ENCODE measurements at places on chromosomes 6 and 20.

- DNase-seq = no peak
These were observed 259.6 kb downstream of the TBC1D7 start for GRCh38 chr6:13068586-13069210.

GRCh38 chr6:100466410-100467128, 1.8 kb upstream of the SIM1 start:
- DNase-seq = no peak

DNA sequence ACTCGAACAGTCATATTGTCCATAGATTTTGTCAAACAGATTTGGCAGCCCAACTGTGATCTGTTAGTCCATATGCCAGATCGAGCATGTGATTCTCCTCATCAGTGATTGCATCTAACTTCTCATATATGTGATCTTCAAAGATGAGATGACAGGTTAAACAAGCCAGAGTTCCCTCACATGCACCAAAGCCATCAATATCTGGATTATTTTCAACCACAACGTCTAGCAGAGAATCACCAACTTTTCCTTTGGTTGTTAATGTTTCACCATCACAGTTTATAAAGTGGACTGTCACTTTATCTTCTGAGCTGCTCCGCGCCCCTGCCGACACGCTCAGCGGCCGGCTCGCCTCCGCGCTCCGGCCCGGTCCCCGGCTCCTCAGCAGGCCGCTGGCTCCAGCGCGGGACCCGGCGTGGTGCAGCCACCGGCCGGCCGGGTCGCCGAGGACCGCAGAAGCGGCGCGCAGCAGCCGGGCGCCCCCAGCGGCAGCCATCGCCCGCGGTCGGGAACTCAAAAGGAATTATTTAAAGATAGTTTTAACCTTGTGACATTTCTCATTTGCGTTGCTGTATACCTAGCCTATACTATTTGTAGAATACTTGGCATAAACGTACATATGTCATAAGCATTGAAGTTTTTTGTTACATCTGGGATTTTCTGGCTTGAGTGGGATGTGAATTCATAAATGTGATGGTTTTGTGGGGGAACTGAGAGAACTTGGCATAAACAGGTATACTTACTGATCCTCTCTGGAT, 40.1 kb upstream of the DYNLRB1 start:
- DNase-seq = peak; percentile 7

DNA sequence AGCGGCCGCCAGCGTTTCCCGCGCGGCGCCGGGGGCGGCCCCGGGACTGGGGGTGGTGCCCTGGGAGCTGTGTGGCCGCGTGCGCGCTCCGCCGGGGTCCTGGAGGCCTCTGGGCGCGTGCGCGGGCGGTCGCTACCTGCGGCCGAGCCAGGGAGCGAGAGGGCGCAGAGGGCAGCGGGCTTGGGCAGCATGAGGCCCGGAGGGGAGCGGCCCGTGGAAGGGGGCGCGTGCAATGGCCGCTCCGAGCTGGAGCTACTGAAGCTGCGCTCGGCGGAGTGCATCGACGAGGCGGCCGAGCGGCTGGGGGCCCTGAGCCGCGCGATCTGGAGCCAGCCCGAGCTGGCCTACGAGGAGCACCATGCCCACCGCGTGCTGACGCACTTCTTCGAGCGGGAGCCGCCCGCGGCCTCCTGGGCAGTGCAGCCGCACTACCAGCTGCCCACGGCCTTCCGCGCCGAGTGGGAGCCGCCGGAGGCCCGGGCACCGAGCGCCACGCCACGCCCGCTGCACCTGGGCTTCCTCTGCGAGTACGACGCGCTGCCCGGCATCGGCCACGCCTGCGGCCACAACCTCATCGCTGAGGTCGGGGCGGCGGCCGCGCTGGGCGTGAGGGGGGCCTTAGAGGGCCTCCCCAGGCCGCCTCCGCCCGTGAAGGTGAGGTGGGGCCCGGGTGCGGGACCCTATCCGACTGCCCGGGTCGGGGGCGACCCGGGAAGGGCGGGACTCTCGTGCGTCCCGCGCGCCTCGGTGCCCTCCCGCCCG, at the start of gene PM20D2:
TSS of gene PM20D2 (plus strand) at position 100 of the 762 bp plus-strand sequence. CDS start at position 190, 90 bp downstream.
- DNase-seq = peak; percentile 29

GRCh38 chr20:17972121-17972520, 3.3 kb downstream of the MGME1 start:
- DNase-seq = no peak

GRCh38 chr20:9514461-9515213, at the start of gene LAMP5:
Gene LAMP5, plus strand, starts transcription at chr20:9514590. Its CDS starts 263 bp downstream, at chr20:9514853.
- DNase-seq = no peak

DNA sequence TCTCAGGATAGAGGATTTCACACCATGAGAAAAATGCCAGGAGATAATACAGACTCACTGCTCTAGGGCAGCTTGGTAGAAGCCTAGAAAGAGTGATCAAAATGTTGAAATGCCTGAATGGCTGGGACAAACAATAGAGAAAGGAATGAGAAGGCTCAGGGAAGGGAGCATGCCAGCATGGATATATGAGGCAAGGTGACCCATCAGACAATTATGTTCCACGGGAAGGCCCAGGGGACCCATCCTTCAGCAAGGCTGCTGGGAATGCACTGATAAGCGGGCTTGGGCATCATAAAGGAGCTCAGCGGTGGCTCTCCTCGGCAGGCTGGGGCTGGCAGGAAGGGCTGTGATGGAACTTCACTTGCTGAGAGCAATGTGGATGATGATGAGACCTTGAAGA, 12.2 kb downstream of the HEBP2 start:
- DNase-seq = no peak

DNA sequence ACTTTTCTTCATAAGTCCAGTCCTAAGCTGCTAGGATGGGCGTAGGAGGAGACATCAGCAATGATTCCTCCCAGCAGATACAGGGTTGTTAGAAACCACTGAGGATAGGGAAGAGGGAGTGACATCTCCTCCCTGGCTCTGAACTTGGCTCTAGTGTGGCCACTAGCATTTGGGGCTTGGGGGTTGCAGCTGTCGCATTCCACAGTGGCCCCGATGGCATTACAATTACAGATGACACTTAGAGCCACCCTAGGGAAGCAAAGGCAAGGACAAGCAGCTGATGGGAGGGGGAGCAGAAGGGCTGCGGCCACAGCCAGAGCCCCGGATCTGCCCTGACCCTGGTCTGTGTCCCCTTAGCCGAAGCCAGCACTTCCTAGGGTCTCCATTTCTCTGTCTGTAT, 9.5 kb upstream of the CDKN1A start:
- no peak for DNase-seq

DNA sequence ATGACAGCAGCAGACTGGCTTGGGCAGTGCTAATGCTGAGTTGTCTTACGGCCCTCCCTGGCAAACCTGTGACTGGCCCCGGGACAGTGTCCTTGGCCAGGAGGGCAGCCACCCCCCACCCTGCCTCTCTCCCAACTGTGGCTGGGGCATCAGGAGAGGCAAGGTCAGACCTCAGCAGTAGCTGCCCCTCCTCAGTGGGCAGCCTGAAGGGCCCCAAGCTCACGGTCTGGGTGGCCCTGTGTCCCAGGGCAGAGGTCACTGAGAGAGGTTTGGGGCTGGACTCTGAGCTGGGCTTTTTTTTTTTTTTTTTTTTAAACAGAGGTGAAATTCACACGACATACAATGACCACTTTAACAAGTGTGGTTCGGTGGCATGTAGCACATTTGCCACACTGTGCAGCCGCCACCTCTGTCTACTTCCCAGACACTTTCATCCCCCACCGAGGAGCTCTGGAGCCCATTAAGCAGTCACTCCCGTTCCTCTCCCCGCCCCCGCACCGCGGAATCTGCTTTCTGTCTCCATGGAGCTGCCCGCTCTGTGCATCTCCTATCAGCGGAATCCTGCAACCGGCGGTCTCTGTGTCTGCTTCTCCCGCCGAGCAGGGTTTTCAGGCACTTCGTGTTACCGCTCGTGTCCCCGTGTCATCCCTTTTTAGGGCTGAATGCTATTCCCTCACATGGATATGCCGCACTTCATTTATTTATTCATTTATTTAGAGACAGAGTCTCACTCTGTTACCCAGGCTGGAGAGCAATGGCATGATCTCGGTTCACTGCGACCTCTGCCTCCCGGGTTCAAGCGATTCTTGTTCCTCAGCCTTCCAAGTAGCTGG, 67.9 kb upstream of the GATA5 start:
- no peak for DNase-seq
